Ascending aorta (tissue), 2 donors: ENCODE measurements at places on chromosomes 1 and 21.

DNA sequence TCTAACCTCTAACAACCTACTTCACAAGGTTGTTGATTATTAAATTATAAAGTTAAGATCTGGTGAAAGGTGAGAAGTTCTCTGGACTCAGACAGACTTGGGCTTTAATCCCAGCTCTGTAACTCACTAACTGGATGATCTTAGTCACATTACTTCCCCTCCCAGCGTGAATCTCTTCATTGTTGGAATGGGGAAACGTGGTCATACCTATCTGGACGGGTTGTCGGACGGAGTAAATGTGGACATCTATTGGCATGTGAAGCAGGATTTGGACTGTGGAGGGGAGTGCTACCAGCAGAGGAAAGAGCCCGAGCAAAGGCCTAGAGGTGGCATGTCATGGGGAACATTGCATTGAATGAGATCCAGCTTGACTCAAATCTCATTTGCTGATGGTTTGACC, 45.1 kb upstream of the RPL11 start:
- no peak for DNase-seq

- no peak for DNase-seq
Observed at GRCh38 chr21:34311561-34312330, 52.1 kb upstream of the KCNE2 start.

DNA sequence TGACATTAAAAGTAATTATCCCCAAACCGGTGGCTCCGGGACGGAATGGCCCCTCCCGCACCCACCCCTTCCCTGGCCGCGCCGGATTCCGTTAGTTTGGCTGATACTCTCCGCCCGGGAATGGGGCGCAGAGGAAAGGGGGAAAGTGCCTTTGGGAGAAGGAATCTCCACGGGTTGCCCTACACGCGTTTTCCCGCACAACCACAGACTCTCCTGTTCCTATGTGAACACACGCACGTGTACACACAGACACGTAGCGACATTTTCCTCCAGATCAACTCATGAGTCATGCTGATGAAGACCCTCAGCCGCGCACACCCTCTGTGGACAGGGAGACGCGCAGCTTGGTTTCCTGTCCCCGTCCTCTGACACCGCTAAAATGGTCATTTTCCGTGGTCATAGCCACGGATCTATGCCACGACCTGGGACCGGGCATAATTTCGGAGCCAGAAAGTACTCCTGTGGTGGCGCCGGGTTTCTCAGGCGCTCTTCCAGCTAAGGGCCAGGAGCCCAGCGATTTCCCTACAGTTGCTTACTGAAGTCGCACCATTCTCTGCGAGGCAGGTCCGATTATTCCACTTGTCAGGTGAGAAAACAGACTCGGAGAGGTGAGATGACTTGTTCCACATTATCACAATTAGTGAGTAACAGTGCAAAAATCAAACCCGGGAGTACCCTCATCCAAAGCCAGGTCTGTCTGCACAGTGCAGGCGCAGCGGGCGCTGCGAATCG, 4.0 kb upstream of the DMRTA2 start:
- DNase-seq, result no peak

DNA sequence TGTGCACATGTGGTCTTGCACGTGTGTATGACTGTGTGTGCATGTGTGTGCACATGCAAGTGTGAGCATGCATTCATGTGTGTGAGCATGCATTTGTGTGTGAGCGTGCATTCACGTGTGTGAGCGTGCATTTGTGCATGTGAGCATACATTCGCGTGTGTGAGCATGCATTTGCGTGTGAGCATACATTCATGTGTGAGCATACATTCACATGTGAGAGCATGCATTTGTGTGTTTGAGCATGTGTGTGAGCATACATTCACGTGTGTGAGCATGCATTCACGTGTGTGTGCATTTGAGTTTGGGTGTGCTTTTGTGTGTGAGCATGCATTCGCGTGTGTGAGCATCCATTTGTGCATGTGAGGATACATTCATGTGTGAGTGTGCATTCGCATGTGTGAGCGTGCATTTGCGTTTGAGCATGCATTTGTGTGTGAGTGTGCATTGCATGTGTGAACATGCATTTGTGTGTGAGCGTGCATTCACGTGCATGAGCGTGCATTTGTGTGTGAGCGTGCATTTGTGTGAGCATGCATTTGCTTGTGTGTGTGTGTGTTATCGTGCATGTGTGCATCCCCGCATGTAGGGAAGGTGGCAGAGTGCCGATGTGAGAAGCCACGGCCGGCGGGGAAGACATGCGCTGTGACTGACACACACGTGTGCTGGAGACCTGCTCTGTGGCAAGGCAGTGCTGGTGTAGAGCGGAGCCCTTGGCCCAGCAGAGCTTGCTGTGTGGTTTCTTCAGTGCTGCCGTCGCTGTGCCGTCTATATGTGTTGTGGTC, 18.2 kb downstream of the ITGB2 start:
- DNase-seq, result no peak

GRCh38 chr21:44632067-44632466, 5.1 kb upstream of the KRTAP10-10 start:
- no peak for DNase-seq

DNA sequence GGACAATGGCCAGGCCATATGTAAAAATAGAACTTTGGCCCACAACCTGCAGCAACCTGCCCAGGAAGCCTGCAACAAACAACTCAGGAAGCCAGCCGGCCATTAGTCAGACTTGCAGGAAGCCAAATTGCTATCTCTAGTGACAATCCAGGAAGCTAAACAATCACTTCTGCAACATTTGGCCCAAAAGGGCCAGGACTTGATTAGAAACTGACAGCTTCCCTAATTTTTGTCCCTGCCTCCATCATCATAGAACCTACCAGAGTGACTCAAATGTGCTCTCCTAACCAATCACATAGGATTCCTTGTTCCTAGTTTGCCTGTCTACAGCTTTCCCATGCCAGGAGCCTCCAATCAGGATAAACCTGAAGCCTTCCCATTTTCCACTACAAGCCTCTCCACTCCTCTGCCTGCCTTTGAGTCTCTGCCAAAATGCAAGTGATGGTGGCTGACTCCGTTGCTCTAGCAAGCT, 639.3 kb downstream of the PTPRU start:
- no peak for DNase-seq

GRCh38 chr1:107914119-107914765, 50.7 kb downstream of the VAV3 start:
- DNase-seq, result no peak

DNA sequence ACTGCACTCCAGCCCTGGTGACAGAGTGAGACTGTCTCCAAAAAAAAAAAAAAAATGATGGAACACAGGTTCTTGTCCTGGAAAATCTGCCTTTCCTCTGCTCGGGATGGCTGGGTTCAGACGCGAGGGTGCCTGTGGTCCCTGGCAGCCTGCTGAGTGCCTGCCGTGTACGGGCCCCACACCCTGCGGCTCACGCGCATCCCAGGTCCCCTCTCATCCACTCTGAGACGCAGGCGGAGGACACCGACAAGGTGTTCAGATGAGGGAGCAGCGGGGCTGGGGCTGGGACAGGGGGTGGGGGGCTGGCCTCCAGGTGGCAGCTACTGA, 4.3 kb upstream of the ANKRD65 start:
- DNase-seq, result no peak

DNA sequence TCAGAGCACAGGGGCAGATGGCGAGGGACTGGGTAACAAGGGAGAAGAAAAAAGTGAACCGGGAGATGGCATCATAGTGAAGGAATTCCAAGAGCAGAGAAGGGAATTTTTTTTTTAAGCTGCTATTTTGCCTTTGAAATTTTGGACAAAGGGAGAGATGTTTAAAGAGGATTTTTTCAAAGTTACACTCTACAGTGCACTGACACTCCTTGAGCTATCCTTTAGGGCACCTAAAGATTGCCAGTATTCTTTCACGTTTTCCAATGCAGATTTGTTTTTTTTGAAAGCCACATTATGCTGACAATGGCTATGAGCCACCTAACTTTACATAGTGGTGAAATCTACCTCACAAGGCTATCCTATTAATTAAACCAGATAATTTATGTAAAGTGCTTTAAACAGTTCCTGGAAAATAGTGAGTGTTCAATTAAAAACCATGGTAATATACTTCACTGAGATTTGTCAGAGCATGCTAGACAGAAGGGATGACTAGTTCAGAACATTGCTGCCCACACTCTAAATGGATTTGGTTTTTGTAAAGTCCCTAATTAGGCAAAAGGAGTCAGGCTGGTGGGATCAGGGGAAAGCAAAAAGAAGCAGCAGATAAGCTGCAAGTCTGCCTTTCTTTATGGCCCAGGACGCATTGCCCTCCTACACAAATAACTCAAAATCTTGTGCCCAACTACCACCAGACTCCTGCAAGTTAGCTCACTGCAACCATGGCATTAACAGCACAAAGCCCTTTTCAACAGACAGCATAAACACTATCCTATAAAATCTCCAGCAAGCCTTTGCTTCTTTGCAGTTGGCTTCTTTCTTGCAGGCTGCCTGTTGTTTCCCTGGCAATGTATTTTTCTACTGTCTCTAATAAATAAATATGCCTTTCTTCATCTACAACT, 53.9 kb downstream of the PRDX6 start:
- no peak for DNase-seq

- no peak for DNase-seq
Observed at GRCh38 chr1:219066631-219067349, 106.9 kb upstream of the LYPLAL1 start.

- DNase-seq, result peak; percentile 73
Observed at GRCh38 chr1:210233495-210234328, 1.1 kb downstream of the SERTAD4 start.

GRCh38 chr1:98005326-98006010, 84.6 kb upstream of the DPYD start:
- DNase-seq, result no peak

DNA sequence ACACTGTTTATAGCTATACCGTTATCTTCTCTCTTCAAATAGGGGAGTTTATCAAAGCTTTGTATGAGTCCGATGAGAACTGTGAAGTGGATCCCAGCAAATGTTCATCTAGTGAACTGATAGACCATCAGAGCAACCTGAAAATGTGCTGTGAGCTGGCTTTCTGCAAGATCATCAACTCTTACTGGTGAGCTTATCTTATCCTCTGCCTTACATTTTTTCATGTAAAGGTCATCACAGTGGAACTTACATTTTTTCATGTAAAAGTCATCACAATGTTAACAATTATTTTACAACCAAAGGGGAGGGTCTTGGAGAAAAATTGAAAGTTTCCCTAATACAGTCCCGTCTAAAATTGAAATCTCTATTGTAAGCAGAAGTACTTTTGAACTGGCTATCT, 45.2 kb downstream of the CLEC20A start:
- DNase-seq, result no peak

GRCh38 chr1:48790397-48790796, 13.7 kb upstream of the BEND5 start:
- no peak for DNase-seq

- DNase-seq, result no peak
Observed at GRCh38 chr1:210022044-210022443, 84.0 kb downstream of the SYT14 start.

- no peak for DNase-seq
Observed at GRCh38 chr1:109529881-109530456, 9.7 kb upstream of the GPR61 start.

DNA sequence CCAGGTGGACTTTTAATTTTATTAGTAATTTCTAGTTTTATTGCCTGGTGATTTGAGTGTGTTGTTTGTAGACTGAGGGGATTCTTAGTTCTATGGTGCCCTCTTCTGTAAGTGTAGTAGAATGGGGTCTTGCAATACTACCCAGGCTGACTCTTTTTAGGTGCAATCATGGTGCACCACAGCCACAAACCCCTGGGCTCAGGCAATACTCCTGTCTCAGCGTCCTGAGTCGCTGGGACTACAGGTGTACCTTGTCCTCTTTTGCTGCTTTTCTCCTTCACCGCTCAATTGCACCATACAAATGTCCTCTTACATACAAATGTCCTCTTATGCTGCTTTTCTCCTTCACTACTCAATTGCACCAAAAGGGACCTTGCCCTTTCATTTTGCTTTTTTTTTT, 43.1 kb downstream of the SCP2 start:
- no peak for DNase-seq

GRCh38 chr1:203124546-203125317, 2.8 kb upstream of the ADORA1 start:
- no peak for DNase-seq

DNA sequence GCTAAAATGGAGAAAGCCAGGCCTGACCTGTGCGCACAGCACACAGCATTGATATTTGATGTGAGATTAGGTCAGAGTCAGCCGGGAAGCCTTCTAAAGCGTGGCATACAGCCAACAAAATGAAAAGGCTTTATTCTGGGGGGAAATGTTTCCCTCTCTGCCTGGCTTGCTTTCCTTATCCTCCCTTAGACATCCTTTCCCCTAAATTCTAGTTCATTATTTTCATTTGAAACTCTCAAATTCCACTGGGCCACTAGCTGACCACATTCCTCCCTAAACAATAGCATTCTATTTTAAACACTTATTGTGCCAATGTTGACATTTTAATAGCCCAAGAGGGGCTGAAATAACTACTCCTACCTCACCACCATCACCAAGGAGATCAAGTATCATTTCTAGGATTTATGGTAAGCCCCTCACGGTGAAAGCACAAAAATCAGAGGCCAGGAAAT, 49.4 kb downstream of the LEPR start:
- no peak for DNase-seq

- no peak for DNase-seq
Observed at GRCh38 chr1:6783221-6783620, 2.0 kb upstream of the CAMTA1 start.

DNA sequence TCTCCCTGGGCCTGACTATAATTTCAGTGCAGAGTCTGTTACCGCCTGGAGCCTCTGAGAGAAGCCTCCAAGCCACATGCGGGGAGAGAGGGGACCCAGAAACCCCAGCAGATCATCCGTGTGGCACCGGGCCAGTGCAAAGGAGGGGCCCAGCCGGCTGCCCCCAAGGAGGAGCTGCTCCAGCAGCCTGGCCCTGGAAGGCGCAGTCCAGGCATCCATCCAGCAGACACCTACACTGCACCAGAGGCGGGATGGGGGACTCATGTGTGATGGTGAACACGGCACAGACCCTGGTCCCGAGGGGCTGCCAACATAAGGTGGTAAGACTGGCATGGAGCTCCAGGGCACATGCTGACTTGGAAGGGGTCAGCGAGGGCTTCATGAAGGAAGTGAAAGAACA, 39.6 kb upstream of the CLSTN1 start:
- DNase-seq, result no peak

DNA sequence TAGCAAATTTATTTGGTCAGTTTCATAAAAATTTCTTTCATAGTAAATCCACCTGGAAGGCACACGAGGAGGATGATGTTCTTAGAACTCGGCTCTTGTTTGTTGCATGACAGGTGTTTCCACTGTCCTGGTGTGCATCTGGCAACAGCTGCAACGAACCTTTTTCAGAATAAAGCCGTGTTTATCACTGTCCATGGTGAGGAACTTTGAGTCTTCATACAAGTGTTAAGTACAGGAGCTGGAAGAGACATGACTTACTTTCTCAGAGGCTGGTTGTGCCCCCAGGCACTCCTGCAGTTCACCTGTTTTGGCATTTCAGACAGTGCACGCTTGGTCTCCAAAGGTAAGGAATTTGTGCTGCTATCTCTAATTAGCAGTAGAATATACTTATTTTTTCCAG, 97.1 kb downstream of the ADAMTS1 start:
- DNase-seq, result no peak

DNA sequence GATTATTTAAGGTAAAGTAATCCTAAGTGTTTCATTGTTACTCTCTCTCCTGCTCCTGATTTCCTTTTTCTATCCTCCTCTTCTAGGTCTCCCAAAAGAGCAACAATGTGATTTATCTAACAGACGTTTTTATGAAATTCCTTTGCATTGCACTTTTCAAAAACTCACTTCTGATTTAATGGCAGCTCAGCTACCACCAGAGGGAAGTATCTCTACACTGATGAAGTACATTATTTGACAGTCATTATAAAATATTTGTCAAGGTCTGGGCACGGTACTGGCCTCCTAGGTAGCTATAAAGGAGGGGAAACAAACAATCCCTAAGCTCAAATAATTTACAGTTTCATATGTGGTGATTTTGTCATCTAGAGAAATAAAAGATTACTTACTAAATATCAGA, 15.6 kb downstream of the TMPRSS15 start:
- DNase-seq, result no peak
